ENCODE measurements at places on chromosomes 16 and 17.

- no peak for DNase-seq
Observed at GRCh38 chr16:27582883-27583282, 32.9 kb downstream of the KATNIP start.

DNA sequence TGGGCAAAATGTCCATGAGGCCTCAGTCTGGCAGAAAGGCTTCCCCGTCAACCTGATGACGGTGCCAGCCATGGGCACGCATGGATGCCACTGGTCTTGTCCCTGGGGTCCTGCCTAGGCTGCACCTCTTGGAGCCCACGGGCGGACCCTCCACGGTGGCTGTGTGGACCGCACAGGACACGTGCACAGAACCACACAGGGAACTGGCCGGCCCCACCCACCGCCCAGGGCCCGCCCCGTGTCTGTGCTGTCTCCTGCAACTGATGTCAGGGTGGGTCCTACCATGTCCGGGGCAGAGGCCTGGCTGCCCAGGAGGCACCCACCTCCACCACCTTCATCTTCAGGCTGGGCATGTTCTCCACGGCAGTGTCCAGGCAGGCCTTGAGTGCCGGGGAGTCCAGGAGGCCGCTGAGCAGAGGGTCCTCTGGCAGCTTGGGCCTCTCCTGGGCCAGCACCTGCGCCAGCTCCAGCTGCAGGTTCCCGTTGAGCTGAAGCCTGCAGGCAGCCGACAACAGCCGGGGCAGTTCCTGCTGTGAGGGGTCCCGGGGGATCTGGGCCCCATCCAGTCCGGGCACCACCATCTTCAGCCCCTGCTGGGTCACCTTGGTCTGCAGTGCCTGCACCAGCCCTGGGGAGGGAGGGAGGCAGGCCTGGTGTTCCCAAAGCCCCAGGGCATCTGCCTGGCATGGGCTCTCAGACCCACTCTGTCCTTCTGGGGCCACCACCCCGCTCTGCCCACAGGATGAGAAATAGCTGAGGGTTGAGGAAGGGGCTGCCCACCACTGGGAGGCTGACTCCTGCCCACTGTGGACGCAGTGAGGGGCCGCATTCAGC, 11.9 kb downstream of the FASN start:
- DNase-seq: no peak

DNA sequence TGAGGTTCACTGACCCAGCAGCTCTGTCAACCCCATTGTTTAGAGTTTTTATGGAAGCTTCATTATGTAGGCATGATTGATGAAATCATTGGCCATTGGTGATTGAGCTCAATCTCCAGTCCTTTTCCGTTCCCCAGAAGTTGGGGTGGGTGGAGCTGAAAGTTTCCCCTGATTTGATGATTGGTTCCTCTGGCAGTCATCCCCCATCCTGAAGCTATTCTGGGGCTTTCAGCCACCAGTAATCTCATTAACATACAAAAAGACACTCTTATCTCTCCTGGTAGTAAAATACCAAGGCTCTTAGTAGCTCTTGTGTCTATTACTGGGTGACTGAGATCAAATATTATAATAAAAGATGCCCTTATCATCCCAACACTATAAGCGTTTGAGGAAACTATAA, 67.1 kb downstream of the TANC2 start:
- no peak for DNase-seq

DNA sequence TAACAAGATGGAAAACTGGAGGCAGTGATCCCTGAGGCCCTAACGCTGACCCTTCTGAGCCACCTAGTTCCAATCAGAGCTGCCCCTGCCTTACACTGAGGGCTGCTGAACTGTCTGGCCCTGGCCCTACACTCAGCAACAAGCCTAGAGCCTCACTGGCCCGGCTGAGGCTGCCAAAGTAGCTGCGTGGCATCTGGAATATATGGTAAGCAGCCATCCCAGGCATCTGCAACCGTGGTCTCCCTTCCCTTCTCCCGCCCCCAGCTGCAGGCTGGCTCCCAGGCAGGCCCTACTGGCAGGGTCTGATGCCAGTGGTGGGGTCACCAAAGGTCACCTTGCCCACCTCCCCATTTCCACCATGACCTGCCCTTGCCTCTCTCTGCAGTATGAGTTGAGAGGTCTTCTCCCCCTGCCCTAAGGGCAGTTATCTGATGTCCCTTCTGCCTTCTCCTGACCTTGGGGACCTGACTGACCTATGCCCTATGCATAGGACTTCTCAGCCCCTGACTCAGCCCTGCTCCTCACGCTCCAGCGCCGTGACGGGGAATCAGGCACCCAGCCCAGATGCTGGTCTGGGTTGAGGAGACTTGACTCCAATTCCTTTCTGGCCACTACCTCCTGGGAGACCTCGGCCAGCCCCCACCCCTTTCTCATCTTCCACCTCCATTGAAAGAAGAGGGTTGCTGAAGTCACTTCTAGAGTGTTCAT, 45.3 kb downstream of the CPNE2 start:
- DNase-seq: no peak

DNA sequence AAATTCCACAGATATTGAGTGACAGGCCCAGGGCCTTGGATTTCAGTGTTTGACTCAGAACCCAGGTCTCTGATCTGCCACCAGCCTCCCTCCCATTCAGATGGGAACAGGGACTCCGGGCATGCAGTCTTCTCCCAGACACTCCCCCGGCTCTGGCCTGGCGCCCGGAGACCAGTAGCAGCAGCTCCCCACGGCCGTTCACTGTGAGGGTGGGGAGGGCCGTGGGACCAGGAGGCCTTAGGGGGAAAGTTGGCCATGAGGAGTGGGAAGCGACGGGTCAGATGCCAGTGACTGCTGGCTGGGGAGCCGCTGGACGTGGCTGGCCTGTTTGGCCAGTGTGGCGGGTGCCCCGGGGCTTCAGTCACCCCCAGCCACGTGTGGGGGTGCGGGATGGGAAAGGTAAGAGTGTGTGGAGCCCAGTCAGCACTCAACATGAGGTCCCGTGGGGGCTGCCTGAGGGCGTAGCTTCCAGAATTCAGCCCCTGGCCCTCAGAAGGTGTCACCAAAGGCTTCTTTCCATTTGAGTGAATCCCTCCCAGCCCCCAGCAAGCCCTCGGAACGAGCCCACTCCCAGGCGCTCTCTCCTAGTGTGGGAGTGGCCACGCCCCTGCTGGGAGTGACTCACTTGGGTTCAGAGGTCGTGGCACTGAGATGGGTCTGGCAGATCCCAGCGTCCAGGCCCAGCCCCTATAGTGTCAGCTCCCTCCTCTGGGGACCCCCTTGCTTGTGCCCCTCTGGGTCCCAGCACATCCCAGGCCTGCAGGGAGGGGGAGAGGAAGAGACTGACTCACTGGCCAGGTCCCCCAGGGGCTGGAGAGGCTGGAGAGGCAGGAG, 309.4 kb downstream of the SEC14L1 start:
- DNase-seq: no peak

DNA sequence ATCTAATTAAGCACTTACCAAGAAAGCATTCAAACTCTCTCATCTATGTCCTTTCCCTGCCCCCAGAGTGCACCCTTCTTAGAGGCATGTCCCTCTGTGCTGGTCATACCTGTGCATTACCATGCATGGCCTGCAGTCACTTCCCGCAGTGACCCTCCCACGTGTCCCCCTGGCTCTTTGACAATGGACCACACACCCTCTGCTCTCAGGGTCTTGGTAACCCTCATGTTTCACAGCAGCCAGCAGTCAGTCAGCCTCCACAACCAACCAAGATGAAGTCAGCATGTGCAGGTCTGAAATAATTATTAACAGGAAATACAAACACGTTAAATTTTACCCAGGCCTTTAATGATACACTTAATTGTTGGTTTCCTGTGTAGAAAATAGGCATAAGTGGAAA, 10.1 kb downstream of the KRT33A start:
- DNase-seq: no peak

- DNase-seq: no peak
Observed at GRCh38 chr17:51036084-51036483, 84.6 kb downstream of the SPAG9 start.

GRCh38 chr17:72034000-72034399, 86.8 kb upstream of the SOX9 start:
- no peak for DNase-seq

GRCh38 chr17:37614823-37615222, 5.6 kb upstream of the SYNRG start:
- DNase-seq: no peak

DNA sequence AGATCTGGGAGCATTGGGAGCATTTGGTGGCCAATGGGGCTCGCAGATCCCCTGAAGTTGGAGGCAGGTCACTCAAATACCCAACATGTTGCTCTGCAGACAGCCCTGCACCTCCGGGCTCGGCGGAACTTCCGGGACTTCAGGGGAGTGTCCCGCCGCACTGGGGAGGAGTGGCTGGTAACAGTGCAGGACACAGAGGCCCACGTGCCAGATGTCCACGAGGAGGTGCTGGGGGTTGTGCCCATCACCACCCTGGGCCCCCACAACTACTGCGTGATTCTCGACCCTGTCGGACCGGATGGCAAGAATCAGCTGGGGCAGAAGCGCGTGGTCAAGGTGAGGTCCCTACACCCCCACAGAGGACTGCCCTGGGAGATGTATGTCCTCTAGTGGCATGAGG, 16.4 kb downstream of the MVP start:
- no peak for DNase-seq

- no peak for DNase-seq
Observed at GRCh38 chr17:72876413-72876812, 216.1 kb downstream of the SLC39A11 start.

DNA sequence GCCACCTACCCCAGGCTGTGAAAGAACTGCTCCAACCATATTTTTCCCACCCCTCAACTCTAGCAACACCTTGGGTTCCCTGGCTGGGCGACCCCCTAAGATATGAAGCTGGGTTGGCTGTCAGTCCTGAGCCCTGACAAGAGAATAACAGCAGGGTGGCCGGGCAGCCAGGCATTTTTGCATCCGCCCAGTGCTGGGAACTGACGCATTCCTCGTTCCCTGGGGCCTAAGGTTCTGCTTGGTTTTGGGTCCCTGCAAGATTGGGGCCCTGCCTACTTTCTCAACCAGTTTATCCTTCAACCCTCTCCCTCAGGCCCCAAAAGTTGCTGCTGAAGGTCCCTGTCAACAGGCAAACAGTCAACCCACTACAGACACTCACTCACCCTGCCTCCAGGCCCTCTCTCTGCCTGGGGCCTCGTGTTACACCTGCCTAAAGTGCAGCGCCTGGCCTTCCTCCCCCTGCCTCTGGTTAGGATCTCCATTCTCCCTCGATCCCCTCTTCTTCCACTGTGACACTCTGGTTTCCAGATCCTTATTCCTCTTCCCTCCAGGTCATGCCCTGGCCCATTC, 151.5 kb downstream of the STX8 start:
- DNase-seq: no peak

DNA sequence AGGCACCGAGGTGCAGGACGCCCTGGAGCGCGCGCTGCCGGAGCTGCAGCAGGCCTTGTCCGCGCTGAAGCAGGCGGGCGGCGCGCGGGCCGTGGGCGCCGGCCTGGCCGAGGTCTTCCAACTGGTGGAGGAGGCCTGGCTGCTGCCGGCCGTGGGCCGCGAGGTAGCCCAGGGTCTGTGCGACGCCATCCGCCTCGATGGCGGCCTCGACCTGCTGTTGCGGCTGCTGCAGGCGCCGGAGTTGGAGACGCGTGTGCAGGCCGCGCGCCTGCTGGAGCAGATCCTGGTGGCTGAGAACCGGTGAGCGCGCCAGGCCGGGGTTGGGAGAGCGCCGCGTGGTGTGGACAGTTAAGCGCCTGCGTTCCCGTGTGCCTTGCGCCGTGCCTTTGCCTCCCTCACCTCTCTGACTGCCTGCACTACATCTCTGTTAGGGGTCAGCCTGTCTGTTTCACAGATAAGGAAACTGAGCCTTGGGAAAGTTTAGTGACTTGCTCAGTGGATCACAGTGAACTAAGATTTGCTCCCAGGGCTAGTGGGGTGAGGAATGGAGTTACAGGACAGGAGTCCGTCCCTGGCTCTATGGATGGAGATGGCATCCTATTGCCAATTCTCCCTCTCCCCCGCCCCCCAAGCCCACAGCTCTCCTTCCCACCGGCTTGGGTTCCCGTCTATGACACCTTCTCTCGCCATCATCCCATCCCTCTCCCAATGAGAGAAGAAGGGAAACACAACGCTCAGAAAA, 880 bp downstream of the SARM1 start:
- DNase-seq: no peak

GRCh38 chr17:21375757-21376080, 438 bp upstream of the KCNJ12 start:
- DNase-seq: no peak

DNA sequence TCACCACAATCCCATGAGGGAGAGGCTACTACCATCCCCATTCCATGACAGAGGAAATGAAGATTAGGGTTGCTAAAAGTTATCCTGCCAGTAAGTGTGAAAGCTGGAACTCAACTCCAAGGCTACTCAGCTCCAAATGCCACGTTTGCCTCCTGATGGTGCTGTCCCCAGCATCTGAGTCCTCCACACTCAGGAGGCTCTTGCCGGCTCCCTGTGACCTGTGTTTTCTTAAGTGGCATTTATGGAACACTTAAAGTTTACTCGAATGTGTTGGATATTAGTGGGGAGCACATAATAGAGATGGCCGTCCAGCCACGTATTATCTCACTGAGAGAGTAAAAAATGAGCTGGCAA, 267.9 kb downstream of the CBLN1 start:
- no peak for DNase-seq

DNA sequence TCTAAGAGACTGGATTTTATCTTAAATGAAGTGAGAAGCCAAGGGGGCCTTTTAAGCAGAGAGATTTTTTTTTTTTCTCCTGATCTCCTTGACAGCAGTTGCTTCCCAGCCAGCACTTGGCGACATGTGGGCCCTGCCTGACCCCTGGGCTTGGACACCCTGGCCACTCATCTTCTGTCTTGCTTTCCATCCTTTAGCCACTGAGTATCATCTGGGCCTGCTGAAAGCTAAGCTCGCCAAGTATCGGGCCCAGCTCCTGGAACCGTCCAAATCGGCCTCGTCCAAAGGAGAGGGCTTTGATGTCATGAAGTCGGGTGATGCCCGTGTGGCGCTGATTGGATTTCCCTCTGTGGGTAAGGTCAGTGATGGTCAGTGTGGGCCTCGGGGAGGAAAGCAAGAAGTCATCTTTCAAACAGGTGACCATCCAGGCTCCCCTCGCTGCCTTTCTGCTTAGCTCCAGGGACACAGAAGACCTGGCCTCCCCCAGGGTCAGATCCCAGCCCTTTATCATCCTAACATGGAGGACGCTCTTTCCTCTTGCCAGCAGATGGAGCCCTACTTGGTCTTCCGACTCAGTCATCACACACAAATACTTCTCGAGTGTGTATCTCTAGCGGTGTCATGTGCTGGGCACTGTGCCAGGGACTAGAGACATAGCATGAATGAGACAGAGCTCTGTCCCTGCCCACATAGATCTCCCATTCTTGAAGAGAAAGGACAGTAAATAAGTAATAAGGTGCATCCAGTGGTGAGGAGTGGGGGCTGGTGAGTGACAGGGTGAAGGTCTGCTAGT, 6.1 kb downstream of the DRG2 start:
- no peak for DNase-seq

GRCh38 chr16:54946909-54947308, 16.2 kb downstream of the IRX5 start:
- DNase-seq: no peak
